ENCODE measurements at places on chromosomes 6 and 20.

DNA sequence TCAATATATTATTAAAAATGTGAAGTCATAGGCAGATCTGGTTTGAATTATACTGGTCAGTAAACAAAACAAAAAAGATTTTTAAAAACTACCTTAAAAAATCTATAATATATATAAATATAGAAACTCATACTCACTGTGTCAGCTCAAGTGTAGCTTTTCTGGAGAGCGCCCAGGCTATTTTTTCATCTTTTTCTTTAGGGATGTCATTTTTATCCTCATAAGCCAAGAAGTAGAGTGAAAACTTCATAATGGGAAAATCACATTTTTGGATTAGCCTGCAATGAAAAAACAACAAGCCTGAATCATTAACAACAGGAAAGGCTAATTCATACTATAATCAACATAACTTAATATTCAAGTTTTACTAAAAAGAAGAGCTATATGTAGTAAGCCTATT is 18.7 kb downstream of the GLO1 start:
- DNase-seq, result no peak

DNA sequence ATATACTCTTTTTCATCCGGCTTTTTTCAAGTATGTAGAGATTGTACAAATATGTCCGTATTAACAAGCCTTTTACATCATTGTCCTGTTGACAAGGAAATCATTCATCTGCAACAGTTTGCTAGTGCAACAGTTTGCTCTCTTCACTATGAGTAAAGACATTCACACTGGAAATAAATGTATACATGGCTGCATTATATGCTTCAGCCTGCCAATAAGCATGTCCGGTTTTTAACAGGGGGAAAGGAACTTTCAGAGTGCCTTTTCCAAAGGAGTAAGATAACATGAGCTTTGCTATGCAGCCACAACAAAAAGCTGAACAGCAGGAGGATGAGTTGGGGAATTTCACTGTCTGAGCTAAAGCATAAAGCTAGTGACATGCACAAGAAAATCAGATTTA is 99.4 kb upstream of the ADTRP start:
- no peak for DNase-seq

- DNase-seq, result no peak
Measured at GRCh38 chr20:9594284-9594875, 80.0 kb downstream of the LAMP5 start.

- no peak for DNase-seq
Measured at GRCh38 chr6:129317931-129318820, 391.8 kb downstream of the ARHGAP18 start.

GRCh38 chr6:152356662-152357061 is 280.5 kb downstream of the SYNE1 start:
- DNase-seq, result no peak

- no peak for DNase-seq
Measured at GRCh38 chr6:113758826-113759574, 98.1 kb upstream of the MARCKS start.

DNA sequence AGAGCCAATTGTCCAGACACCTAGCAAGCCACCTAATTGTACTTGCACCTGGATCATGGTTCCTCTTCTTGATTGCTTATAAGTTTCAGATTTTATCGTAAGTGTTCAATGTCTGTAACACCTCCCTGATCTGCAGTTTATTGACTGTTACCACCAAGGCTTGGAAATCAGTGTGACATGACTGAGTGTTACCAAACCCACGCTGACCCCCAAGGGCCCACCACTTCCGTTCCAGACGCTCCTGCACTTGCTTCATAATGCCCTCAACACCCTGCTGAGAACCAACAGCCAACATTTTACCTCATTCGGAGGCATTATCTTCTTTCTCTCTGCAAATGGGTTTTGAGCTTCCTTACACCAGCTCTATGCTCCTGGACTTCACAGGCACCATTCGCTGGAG is 6.3 kb downstream of the CCR6 start:
- DNase-seq, result no peak

GRCh38 chr6:163809364-163809763 is 394.8 kb downstream of the QKI start:
- DNase-seq, result no peak

DNA sequence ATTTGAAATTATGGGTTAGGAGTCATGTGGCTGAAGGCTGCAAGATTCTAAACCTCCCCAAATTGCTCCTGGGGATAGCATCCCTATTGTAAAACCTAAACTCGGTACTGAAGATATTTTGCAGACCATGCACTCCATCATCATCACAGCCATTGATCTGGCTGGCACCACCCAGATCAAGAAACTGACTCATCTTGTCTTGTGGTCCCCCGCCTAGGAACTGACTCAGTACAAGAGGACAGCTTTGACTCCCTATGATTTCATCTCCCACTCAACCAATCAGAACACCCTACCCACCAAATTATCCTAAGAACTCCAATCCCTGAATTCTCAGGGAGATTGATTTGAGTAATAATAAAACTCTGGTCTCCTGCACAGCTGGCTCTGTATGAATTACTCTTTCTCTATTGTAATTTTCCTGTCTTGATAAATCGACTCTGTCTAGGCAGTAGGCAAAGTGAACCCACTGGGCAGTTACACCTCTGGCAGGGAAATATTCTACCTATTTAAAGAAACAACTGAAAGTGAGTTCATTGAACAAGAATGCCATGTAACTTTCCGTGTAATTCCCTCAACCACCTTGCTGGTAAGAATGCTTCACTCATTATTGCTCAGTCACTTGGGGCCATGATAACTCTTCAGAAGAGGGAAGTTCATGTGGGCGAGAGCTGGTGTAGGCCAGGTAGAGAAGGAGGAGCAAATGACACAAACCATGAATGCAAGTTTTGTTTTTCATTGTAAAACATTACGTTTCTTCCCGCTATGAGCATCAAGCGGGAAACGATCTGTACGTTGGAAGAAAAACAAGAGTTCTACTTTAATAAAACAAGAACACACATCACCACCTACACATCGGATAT is 602.9 kb upstream of the ARID1B start:
- no peak for DNase-seq

- no peak for DNase-seq
Measured at GRCh38 chr6:79702691-79703090, 71.6 kb downstream of the SH3BGRL2 start.

GRCh38 chr20:57618764-57619050 is 1.5 kb downstream of the ZBP1 start:
- no peak for DNase-seq

DNA sequence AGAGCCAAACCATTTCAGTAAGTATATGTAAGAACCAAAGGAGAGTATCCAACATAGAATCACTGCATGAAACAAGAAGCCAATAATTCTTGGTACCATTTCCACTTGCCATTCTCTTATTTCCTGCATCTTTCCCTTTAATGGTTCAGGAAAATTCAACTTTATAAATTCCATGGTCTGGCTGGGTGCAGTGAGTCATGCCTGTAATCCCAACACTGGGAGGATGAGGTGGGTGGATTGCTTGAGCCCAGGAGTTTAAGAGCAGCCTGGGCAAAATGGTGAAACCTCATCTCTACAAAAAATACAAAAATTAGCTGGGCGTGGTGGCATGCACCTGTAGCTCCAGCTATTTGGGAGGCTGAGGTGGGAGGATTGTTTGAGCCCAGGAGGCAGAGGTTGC is 21.2 kb downstream of the NHLRC1 start:
- no peak for DNase-seq

GRCh38 chr20:57306747-57307146 is 22.9 kb upstream of the SPO11 start:
- DNase-seq, result no peak

DNA sequence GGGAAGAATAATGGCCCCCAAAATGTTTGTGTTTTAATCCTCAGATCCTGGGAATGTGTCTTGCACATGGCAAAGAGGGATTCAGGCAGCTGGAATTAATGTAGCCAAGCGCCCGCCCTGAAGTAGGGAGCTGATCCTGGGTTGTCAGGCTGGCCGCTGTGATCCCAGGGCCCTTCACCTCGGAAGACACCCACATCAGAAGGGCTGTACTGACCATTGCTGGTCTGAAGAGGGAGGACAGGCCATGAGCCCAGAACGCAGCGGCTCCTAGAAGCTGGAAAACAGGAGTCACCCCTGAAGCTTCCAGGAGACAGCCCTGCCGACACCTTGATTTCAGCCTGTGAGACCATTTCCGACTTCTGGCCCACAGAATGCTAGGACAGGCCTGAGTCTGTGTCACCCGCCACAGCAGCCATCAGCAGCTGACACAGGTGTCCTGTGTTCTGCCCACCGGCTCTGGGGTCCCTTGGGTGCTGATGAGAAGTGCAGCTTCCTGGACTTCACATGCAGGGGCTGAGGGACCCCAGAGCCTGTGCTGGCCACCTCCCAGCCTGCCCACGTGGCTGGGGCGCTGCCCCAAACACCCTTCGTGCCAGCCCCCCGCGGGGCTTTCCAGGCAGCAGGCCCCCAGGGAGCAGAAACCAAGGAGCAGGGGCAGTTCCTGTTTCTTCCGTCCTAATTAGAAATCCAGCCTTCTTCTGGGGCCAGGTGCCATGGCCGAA is 86.3 kb downstream of the ERMARD start:
- DNase-seq, result no peak

DNA sequence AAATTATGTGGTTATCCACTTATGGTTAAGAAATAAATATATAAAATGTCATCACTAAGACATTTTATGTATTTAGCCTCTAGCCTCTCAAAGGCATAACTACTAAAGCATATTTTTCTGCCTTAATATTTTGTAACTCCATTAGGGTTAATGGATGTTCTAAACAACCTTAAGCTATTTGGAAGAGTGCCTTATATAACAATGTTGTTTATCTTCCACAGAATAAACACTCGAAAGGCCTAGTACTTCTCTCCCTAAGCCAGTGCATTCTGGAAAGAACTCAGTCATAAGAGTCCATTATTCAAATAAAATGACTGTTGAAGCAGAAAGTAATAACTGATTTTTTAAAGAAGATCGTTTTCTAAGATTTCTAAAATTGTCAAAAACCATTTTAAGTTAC is 15.0 kb upstream of the PRIM2 start:
- DNase-seq, result no peak

- DNase-seq, result no peak
Measured at GRCh38 chr20:20939006-20939405, 167.2 kb downstream of the LINC00237 start.

GRCh38 chr20:17505636-17506517 is 25.3 kb downstream of the BFSP1 start:
- no peak for DNase-seq

DNA sequence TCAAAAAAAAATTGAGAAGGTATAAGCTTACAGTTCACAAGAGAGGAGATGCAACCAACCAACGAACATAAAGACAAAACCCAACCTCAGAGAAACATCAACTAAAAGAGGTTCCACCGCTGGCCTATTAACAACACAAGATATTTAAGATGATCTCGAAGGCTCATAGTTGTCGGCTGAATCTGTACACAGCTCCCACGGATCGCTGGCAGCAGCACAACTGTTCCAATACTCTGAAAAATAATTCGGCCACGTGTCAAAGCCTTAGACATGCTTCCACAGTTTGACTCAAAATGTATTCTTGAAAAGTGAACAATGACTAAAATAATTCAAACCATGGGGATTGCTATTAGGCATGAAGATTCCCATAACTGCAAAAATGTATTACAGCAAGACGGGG is 13.7 kb downstream of the EXOC2 start:
- DNase-seq, result no peak

GRCh38 chr6:106051226-106051625 is 34.9 kb upstream of the PRDM1 start:
- no peak for DNase-seq

- no peak for DNase-seq
Measured at GRCh38 chr20:1491860-1492642, 831 bp upstream of the SIRPB2 start.

DNA sequence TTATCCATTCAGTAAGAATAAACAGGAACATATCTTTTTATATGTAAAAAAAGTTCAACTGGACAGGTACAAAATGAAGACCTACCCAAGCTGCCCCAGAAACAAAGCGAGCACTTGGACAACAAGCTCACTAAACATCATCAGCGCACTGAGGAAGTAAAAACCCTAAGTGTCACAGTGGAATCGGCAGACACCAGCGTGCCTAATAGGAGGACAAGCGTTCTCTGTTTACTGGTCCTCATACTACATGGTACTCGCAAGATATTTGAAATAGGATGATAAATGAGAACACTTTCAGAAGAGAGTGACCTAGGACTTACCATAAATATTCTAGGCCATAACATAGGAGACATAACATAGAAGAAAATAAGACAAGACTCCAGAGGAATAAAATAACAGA is 18.2 kb downstream of the MAP7 start:
- DNase-seq, result no peak

DNA sequence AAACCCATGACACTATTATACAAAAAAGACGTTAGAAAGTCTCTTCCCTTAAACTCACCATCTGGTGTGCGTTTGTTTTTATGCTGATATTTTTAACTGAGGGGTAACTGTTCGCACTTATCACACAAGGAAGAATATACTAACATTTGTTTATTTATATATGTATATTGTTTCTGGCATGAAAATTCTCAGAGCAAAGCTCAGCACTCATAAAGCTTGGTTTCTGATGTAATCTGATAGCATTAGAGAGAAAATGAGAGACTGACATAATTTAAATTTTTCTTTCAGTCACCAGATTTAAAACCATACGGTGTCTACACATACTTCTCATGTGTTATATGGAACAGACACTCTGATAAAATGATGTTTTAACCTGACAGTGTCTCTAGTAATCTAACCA is 6.9 kb downstream of the BLOC1S5 start:
- DNase-seq, result no peak

DNA sequence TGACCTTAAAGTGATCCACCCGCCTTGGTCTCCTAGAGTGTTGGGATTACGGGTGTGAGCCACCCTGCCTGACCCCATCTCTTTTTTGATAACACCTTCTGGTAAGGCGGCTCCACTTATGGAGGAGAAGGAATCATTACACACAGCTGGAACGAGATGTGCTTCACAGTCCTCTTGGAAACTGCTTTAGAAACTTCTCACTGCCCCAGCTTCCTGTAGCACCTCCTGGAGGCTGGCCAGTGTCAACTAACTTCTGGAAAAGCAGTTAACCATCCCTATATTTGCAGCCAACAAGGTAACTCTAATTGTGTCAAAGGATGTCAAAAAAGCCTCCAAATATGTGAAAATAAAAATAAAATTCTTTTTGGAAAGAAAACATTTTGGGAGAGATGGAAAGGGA is 48.8 kb upstream of the BCLAF1 start:
- no peak for DNase-seq

GRCh38 chr6:42973926-42974325 is 5.1 kb downstream of the PEX6 start:
- no peak for DNase-seq

DNA sequence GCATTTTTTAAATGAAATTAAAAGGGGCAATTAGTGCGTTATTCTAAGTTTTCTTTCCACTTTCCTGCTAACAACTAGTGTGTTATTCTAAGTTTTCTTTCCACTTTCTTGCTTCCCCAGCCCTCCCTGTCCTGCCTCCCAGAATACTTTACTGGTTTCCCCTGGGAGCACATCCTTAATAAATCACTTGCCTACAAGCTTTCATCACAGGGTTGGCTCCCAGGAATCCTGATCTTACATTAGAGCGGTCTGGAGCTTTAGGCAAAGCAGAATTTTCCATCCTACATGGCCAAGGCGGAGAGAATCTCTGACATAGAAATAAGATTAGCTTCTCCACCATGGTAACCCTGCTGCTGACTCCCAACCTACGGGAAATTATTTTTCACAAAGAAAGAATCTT is 150.4 kb downstream of the BFSP1 start:
- no peak for DNase-seq

GRCh38 chr20:63212393-63212730 is 3.6 kb downstream of the YTHDF1 start:
- DNase-seq, result no peak

- no peak for DNase-seq
Measured at GRCh38 chr6:35417979-35418661, 34.0 kb upstream of the FANCE start.

Measured in stimulated activated CD4-positive, alpha-beta T cell treated with anti-CD3 and anti-CD28 coated beads, Interleukin-15, amount 100 ng/mL, for 1 hour (primary cell).